ENCODE measurements at places on chromosomes 11 and 22. TPM values are rescaled to one million over a fixed set of nuclear protein-coding genes. Genes with fewer than 3 reads are reported as not detected.

GRCh38 chr22:45268167-45268957 lies 16.4 kb upstream of the UPK3A start:
- peak; percentile 44 for DNase-seq

- no peak for DNase-seq
Observed at GRCh38 chr11:3916962-3917361, 61.5 kb downstream of the STIM1 start.

DNA sequence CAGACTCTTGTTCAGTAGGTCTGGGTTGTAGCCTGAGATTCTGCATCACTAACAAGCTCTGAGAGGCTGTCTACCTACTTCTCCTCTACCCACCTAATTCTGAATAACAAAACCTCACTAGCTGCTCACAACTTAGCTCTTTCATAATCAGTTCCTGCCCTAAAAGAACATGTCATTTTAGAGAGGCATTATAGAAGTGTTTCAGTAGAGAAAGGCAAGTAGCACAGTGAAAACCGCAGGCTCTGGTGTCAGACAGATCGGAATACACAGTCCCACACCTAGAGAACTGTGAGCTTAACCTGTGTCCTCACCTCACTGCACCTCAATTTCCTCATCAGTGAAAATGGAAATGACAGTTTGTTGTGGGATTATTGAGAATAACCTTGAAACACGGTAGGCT lies 1337.6 kb upstream of the TENM4 start:
- DNase-seq: no peak

GRCh38 chr11:116642902-116643301 lies 129.9 kb downstream of the BUD13 start:
- DNase-seq: no peak

Gene RASGRP2
- polyA plus RNA-seq: 87.3 TPM

Gene CPT1B
- 30.1 TPM for polyA plus RNA-seq

Gene FOLR1
- polyA plus RNA-seq: 4.7 TPM

Gene CD3G
- polyA plus RNA-seq: 0.50 TPM

Gene ANGPTL5
- polyA plus RNA-seq: 0.59 TPM

Gene TNNI2
- 0.35 TPM for polyA plus RNA-seq

Measured in spinal cord (tissue), 10 donors.